ENCODE measurements at places on chromosomes 2 and 18.
A peak's percentile ranks its signal among the peaks of the same experiment; 100 is the strongest.

GRCh38 chr2:180742801-180743200 lies 237.6 kb upstream of the UBE2E3 start:
- no peak for DNase-seq

DNA sequence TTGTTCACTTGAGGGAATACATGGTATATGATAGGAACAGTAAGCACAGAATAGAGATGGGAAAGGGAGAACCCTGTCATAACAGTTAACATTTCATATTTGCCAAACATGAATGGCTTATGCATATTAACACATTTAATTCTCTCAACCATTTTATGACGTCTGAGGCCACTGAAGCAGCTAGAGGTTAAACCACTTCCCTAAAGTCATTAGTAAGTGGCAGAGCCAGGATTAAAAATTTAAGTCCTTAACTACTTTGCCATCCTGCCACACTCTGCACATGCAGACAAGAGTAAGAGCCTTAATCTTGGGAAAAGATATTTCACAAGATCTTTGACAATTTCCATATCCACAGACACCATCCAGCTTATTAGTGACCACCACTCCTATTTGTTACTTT lies 2.1 kb downstream of the LIPT1 start:
- peak; percentile 83 for DNase-seq

DNA sequence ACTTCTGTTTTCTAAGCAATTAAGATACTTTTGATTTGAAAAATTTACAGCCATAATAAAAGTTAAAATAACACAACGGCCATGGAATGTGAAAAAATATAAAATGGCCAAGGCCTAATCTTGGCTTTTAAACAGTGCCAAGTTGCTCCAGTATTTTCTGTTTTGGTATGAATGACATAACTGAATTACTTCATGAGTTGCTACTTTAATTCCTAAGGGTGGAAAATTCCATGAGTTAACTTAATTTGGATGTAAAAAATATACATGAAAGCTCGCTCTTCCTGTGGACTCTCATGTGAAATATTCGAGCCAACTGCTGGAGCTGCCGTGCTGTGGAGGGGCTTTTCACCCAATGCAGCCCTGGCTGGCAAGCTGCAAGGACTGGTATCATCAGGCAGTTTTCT lies 286.0 kb upstream of the CCDC68 start:
- no peak for DNase-seq

- no peak for DNase-seq
Measured at GRCh38 chr2:239005586-239005985, 157.7 kb downstream of the TWIST2 start.

GRCh38 chr18:36311026-36311570 lies 13.6 kb downstream of the FHOD3 start:
- no peak for DNase-seq

DNA sequence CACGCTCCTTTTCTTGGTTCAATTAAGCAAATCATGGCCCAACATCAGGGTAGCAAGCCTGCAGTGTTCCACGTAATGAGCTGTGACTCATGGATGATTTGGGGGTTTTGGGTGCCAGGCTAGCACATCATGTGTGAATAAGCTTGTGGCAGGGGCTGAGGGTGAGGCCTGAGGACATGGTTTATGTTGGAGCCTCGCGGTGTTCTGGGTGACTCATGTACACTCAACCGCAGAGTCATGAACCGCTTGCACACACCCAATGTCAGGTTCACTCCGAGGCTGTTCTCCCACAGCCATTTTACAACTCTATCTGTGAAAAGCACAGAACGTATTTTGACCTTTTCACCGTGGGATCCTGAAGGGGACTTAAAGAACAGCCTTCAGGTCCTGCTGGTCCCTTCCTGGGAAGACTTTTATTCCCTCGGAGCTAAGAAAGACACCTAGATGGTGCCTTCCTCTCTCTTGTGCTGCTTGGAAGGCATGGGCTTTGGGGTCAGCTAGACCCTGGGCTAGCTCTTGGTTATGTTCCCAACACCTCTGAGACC lies 139.9 kb upstream of the ZEB2 start:
- peak; percentile 99 for DNase-seq
